ENCODE measurements at places on chromosomes 13 and 19. TPM values are rescaled to one million over a fixed set of nuclear protein-coding genes. Genes with fewer than 3 reads are reported as not detected.

Gene NPAS1
- total RNA-seq = 0.79 TPM

Gene CBY2
- not detected for total RNA-seq

Gene WDR62
- 1.7 TPM for total RNA-seq

Gene CACNA1A
- total RNA-seq = 30.2 TPM

Gene SPACA4
- total RNA-seq = not detected

Measured in smooth muscle cell of the pulmonary artery (primary cell).